ENCODE measurements at places on chromosomes 2 and 18.

DNA sequence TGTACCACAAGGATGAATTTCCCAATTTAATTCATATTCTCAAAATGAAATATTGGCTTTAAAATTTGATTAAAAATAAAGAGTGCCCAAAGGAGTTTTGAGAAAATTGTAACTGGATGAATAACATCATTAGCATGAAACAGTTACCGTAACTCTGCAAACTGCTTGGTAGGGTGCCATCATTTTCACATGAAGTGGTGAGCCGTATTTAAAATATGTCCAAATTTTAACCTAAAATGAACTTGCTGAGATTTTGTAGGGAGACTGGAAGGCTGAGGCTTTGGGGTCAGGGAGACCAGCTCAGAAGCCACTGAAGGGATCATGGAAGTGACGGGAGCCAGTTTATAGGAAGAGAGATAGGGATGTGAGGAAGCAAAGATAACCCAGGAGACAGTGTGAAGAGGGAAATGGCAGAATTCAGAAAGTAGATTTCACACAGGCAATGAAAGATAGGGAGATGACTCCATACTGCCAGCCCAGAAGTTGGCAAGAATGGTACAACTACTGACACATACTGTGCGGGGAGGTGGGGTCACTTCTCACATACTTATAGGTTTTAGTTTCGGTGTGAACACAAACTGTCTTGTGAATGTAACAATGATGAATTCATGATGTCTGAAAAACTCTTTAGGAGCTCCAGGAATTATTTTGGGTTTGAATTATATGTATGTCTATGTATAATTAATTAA, 53.8 kb downstream of the EFEMP1 start:
- peak; percentile 57 for DNase-seq

DNA sequence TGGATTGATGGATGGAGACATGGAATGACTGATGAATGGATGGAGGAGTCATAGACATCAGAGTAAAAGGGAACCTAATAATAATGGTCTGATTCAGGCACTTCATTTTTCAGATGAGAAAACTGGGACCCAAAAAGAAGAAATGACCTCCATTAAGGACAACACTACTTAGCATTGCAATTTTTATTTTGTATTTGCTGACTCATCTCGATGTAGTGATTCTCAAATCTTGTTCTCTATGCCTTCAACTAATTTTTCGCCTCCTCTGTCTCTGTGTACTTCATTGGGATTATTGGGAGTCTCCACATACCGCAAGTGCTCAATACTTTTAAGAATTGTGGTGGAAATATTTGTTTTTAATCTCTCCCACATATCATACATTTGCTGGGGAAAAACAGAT, 446.2 kb upstream of the FSHR start:
- no peak for DNase-seq

DNA sequence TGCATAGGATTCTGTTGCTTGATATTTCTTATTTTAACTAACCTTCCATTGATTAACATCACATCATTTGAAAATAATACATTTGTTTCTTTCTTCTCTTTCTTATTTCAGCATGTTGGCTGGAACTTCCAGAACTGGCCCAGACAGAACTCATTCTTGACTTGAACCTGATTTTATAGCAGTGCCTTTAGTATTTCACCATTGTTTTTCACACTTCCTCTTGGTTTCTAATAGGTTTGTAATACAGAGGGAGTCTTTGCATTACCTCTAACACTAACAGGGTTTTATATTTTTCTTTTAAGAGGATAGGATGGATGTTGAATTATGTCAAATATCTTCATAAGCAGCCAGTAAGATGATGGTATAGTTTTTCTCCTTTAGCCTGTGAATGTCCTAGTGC, 39.2 kb downstream of the SEMA4F start:
- DNase-seq, result no peak

GRCh38 chr2:8214036-8214615, 467.7 kb upstream of the ID2 start:
- DNase-seq, result no peak

GRCh38 chr2:23414106-23414505, 29.1 kb downstream of the KLHL29 start:
- DNase-seq, result no peak

GRCh38 chr18:11872479-11873136, 21.4 kb downstream of the CHMP1B start:
- DNase-seq, result peak; percentile 27

- DNase-seq, result no peak
Observed at GRCh38 chr2:230871361-230872150, 6.8 kb downstream of the ITM2C start.

DNA sequence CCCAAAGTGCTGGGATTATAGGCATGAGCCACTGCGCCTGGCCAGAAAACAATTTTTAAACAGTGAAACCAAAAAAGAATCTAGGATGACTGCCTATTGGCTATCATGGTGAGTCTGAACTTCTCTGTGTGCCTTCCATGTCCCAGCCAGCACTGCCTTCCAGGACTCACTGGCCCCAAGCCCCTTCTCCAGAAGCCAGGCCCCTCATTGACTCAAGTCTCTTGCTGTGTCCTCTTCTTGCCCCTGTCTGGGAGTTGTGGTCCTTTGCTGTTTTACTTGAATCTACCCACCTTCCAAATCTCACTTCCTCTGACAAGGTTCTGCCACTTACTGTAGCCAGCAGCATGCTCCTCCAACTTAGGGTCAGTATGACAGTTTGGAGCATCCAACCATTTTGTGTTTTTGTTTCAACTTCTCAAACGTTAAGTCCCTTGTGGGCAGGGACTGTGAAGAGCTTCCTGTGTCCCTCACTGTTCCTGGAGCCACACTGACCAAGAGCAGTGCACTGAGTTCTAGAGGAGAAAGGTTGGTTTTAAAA, 41.7 kb downstream of the ST3GAL5 start:
- no peak for DNase-seq

DNA sequence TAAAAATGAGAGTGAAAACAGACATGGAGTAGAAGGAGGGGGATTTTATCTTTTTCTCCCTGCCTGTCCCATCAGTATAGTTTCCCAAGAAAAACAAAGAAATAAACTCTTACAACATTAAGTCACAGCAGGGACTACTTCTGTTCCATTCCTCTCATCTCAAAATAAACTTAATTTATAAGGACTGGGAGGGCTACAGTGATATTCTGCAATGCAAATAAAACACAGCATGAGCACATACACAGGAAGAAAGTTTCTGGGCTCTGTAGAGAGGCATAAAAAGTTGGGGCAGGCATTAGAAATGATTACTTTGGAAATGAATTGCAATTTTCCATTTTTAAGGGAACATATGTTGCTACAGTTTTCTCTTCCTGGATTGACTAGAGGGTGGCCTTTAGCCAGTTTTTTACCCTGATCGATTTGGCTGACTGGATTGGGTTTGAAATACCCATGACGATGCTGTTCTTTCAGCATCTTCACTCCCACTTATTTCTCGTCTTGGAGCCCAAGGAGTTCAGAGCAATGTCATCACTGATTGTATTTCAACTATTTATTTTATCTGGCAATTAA, 157.1 kb downstream of the ACTR3 start:
- no peak for DNase-seq

- DNase-seq, result no peak
Observed at GRCh38 chr2:44083054-44083453, 85.6 kb upstream of the PPM1B start.

GRCh38 chr2:230520875-230521155, 104.8 kb downstream of the SP100 start:
- DNase-seq, result peak; percentile 21
